Activated CD8-positive, alpha-beta memory T cell treated with anti-CD3 and anti-CD28 coated beads, Interleukin-2, amount 10 ng/mL, durations not matched to agents 7 days and 5 days (primary cell): ENCODE measurements at places on chromosomes 5 and 9.

GRCh38 chr5:109192027-109192426, 217.7 kb downstream of the PJA2 start:
- H3K27ac ChIP-seq, result peak overlapping the region; percentile 45
- peaks cover 2% of the 10 kb centered on the region for H3K36me3 ChIP-seq
- peaks cover 20% of the 10 kb centered on the region for H3K4me1 ChIP-seq
- no peak for DNase-seq
- no peaks in the 10 kb centered on the region for H3K27me3 ChIP-seq

DNA sequence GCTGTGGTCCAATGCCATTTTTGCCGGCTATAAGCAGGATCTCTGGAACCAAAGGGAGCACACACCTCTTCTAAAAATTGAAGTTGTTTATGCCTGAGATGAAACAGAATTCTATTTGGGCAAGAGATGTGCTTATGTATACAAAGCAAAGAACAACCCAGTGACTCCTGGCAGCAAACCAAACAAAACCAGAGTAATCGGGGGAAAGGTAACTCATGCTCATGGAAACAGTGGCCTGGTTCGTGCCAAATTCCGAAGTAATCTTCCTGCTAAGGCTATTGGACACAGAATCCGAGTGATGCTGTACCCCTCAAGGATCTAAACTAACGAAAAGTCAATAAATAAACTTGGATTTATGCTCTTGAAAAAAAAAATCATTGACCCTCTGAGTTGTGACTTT, 178.7 kb downstream of the CEMIP2 start:
- peaks cover 7% of the 10 kb centered on the region for H3K27me3 ChIP-seq
- no peaks in the 10 kb centered on the region for H3K4me1 ChIP-seq
- no peak overlapping the region for H3K4me3 ChIP-seq

DNA sequence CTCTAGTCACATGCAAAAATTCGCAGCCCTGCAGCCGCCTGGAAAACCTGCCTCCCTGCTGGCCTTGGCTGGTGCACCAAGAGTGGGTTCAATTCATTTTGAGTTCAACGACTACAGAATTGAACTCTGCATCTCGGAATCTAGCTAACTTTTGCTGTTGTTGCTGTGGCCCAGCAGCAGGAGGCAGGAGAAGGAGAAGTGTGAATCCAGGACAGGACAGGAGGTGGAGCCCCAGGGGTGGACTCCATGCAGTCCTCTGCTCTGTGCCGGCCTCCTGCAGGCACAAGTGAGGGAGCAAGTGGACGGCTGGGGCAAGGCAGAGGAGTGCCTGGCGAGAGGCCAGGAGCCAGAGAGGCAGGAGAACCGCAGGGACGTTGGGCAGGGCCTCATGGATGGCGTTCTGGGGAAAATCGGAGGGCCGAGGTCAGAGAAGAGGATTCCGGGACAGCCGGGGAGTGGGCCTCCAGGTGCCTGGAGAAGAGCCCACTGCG, 214.2 kb downstream of the FANCC start:
- H3K27ac ChIP-seq, result no peak overlapping the region
- no peaks in the 10 kb centered on the region for H3K27me3 ChIP-seq
- H3K4me1 ChIP-seq, result no peaks in the 10 kb centered on the region
- H3K4me3 ChIP-seq, result no peak overlapping the region

DNA sequence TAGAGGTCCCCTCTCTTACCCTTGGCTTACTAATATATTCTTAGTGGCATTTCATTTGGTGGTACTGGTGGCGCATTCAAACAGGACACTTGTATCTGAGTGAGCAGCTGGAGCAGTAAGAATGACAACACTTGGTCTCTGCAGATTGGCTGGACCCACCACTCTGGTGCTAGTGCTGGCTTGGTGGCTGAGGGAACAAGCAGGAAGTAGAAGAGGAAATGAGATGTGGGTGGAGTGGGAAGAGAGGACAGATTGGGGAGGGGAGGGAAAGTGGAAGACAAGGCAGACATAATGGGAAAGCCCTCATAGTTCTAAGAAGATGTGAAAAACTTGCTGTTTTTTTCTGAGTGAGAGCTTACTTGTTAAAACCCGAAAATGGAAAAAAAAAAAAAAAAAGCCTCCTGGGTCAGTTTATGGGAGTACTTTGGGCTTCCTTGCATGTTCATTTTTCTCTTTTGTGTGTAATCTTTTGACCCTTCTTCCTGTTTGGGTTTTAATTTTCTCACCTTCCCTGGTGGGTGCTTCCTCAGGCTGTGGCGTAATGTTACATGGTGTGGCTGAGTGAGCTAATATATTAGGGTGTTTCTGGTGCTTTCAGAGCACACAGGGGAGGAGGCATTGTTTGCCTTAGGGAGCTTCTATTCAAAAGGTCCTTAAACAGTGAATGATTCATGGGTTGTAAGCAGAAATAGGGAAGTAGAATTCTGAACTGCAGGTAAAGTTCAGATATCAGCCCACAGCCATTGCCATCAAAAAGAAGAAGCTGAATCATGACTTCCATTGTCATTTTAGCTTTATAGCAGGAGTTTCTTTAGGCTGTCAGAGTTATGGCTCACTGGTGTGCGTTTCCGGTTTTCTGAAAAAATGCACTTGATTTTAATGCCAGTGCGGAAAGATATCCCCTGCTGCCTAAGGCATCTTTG, 52.3 kb downstream of the TLE4 start:
- H3K27me3 ChIP-seq, result no peaks in the 10 kb centered on the region
- peak overlapping the region; percentile 79 for H3K27ac ChIP-seq

DNA sequence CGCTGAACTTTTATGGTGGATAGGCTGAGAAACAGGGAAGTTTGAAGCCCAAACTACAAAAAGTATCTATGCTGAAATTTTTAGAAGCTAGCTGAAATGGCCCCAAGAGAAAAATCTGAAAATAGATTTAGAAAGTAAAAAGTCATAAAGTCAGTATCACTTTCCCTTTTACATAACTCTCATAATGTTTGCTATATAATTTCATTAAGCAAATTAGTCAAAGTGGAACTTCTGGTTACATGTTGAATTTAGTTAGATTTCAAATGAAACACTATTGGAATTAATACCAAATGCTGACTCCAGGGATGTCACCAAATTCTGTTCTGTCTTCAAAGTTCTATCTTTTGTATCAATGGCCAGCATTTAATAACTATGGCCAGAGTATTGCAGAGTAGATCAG, 126.9 kb downstream of the TTC39B start:
- peaks cover 39% of the 10 kb centered on the region for H3K36me3 ChIP-seq
- peaks cover 10% of the 10 kb centered on the region for H3K4me1 ChIP-seq
- no peak for DNase-seq
- no peak overlapping the region for H3K4me3 ChIP-seq
